ENCODE measurements at places on chromosomes 5 and 9. TPM values are rescaled to one million over a fixed set of nuclear protein-coding genes. Genes with fewer than 3 reads are reported as not detected.

ADRB2 gene
- total RNA-seq = 0.87 TPM

WWC1 gene
- total RNA-seq = 0.35 TPM

TRIM23 gene
- total RNA-seq = 8.7 TPM

IFNA2 gene
- total RNA-seq = not detected

MTAP gene
- total RNA-seq = 53.4 TPM

CCL21 gene
- total RNA-seq = not detected

ADAMTS6 gene
- 2.2 TPM for total RNA-seq

SPATA31D4 gene
- not detected for total RNA-seq

DEPDC1B gene
- total RNA-seq = 29.5 TPM

SEMA5A gene
- 0.10 TPM for total RNA-seq

MOB3B gene
- total RNA-seq = 2.8 TPM

ADGRD2 gene
- not detected for total RNA-seq

All from activated naive CD4-positive, alpha-beta T cell treated with anti-CD3 and anti-CD28 coated beads, Interleukin-2, amount 10 ng/mL, durations not matched to agents 5 hours and 36 hours (primary cell).